Naive thymus-derived CD8-positive, alpha-beta T cell (primary cell): ENCODE measurements at places on chromosomes 16 and 17.

GRCh38 chr16:89502081-89502843 lies 5.9 kb upstream of the SPG7 start:
- H3K4me3 ChIP-seq = no peak overlapping the region
- no peaks in the 10 kb centered on the region for H3K27me3 ChIP-seq
- no peak for DNase-seq
- peaks cover 33% of the 10 kb centered on the region for H3K4me1 ChIP-seq

DNA sequence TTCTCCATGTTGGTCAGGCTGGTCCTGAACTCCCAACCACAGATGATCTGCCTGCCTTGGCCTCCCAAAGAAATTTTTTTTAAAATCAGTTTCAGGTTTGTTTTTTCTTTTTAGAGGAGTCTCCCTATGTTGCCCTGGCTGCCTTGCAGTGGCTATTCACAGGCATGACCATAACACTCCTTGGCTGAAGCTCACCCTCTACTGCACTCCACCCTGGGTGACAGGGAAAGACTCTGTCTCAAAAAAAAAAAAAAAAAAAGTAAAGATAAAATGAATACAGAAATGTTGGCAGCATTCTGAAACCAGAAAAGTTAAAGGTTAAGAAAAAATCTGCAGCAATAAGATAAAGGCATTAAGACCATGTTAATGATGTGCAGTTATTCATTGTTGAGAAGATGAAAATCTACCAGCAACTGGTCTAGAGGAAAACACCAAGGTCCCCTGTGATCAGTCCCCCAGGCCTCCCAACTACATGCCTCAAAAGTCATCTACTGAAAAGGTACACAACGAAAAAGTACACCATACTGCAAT lies 15.1 kb downstream of the YWHAE start:
- H3K27ac ChIP-seq = peak overlapping the region; percentile 22
- peaks cover 79% of the 10 kb centered on the region for H3K4me1 ChIP-seq
- peaks cover 32% of the 10 kb centered on the region for H3K36me3 ChIP-seq
- peak overlapping the region; percentile 38 for H3K4me3 ChIP-seq

DNA sequence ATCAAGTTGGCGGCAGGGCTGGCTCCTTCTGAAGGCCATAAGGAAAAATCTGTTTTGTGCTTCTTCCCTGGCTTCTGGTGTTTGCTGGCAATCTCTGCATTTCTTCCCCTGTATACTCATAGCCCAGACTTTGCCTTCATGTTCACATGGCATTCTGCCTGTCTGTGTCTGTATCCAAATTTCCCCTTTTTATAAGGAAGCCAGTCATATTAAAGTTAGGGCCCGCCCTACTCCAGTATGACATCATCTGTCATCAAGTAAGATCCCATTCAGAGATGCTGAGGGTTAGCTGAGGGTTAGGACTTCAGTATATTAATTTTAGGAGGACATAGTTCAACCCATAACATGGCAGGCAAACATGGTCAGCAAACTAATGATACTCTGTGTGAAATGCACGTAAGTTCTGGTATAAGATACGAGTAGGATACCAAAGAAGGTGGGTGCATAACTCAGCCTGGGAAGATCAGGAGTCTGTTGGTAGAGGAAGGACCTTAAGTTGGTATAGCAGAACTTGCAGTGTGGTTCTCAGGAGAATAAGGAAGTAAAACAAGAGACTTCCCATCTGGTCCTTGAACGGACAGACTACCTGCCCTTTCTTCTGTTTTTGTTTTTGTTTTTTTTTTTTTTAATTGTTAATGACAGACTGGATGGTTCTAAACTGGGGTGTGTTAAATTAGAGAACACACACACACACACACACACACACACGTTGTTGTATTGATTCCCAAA lies 13.9 kb downstream of the MAP2K6 start:
- no peak overlapping the region for H3K4me3 ChIP-seq
- H3K27me3 ChIP-seq = no peaks in the 10 kb centered on the region
- no peak overlapping the region for H3K27ac ChIP-seq
- H3K4me1 ChIP-seq = peaks cover 37% of the 10 kb centered on the region
- DNase-seq = no peak

GRCh38 chr17:19730843-19731242 lies 14.5 kb upstream of the SLC47A2 start:
- H3K4me1 ChIP-seq = no peaks in the 10 kb centered on the region
- no peaks in the 10 kb centered on the region for H3K36me3 ChIP-seq
- H3K27ac ChIP-seq = peak overlapping the region; percentile 81
- no peaks in the 10 kb centered on the region for H3K27me3 ChIP-seq

GRCh38 chr17:58818654-58819053 lies 63.0 kb downstream of the PPM1E start:
- no peak for DNase-seq
- peaks cover 7% of the 10 kb centered on the region for H3K27me3 ChIP-seq
- no peak overlapping the region for H3K27ac ChIP-seq
- H3K4me3 ChIP-seq = no peak overlapping the region
- H3K4me1 ChIP-seq = no peaks in the 10 kb centered on the region
